ENCODE measurements at places on chromosomes 3 and 15.

DNA sequence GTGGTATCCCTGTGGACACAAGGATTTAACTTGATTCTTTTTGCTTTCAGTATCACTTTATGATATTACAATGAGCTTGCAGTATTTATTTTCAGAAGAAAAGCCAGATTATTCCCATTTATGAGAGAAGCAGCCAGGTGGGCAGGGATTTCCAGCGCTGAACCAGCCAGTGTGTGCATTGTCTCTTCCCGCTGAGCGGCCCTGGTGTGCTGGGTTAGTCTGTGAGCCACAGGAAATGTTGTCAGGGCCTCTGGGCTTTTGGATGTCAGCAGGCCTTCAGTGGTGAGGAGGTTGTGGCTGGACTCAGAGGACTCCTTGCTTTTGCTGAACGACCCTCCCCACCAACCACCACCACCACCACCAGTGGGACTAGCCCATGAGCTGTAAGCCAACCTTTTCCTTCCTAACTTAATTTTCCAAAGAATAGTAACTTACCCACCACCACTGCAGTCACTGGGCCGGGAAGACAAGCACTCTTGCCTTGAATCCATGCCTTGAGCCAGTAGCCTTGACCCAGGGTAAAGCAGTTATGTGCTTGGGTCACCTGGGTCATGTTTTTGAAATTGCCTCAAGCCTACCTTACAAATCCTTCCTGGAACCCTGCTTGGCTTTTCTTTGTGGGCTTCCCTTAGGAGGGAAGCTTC lies 33.1 kb downstream of the FLNB start:
- DNase-seq: no peak

GRCh38 chr15:30953731-30954378 lies 37.6 kb downstream of the MTMR10 start:
- DNase-seq: no peak

GRCh38 chr15:61044723-61045122 lies 184.4 kb downstream of the RORA start:
- DNase-seq: no peak

DNA sequence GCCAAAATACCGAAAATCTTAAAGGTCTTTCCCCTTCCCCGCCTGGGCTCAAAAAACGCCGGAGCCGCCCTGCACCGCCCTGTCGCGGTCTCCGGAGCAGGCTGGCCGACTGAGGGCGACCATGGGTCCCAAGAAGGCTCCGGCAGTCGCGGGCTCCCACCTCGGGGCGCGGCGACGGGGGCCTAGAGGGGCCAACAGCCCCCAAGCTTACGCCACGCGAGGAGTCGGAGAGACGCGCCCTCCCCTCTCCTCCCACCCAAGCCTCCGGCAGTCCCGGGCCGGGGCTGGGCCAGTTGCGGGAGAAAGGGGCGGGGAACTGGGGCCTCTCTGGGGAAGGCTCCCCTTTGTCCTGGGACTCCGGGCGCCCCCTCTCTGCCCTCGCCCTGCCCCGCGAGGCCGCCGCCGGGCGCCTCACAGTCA lies 69.2 kb downstream of the GOLGA8B start:
- DNase-seq: peak; percentile 47

GRCh38 chr3:183310936-183311335 lies 57.9 kb downstream of the B3GNT5 start:
- DNase-seq: no peak
